ENCODE measurements at places on chromosomes 3 and 15. TPM values are rescaled to one million over a fixed set of nuclear protein-coding genes. Genes with fewer than 3 reads are reported as not detected.
A peak's percentile ranks its signal among the peaks of the same experiment; 100 is the strongest.

DNA sequence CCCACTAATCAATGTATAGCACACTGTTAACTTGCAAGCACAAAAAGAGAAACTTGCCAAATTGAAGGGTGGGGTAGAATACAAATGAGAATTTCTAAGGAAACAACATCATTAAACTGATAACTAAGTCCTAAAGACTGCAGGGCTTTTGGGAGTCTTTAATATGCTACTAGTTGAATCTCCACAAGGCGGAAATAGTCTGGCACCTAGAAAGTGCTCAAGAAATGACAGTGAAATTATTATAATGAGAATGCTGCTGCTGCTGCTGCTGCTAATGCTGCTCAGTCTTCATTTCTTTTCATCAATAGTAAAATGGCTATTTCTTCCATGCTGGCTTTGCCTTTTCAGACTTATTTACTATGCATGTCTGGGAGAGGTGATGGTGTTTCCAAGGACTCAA lies 91.8 kb downstream of the BTD start:
- no peak for DNase-seq

ZNF621 gene
- total RNA-seq, result 13.3 TPM

TICRR gene
- 5.2 TPM for total RNA-seq

DNA sequence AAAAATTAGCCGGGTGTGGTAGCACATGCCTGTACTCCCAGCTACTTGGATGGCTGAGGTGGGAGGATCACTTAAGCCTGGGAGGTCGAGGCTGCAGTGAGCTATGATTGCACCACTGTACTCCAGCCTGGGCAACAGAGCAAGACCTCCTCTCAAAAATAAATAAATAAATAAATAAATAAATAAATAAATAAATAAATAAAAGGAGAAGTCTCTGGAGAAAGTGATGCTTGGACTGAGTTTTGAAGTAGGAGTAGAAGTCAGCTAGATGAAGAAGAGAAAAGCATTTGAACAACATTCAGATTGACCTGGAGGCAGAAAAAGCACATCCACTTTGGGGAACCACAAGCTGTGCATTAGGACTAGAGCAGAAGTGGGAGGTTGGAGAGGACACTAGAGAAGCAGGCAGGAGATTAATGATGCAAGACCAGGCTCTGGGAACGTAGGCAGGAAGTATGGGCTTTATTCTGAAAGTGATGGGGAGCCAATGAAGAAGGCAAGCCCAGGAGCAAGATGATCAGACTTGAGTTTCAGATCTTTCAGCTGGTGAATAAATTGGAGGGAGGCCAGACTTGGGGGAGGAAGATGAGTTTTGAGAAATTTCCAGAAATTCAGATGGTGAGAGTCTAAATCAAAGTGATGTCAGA lies 48.7 kb downstream of the KLHL6 start:
- DNase-seq, result no peak

DNA sequence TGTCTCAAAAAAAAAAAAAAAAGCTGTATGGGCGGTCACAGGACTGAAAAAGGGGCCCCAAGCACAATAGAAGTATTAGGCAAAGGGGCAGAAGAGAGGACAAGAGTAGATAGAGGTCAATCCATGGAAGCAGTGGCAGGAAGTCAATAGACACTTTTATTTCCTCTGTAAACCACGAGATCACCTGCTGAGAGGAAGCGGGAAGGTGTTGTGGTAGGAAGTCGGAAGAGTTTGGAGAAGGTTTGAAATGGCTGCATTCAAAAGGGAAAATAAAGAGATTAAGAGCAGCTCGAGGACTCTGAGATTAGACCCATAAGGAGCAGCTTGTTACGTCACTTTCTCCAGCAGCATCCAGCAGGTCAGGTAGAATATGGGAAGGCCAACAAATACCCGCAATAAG lies 14.2 kb upstream of the ZNF148 start:
- no peak for DNase-seq

- DNase-seq, result no peak
Measured at GRCh38 chr15:54045397-54045796, 67.2 kb downstream of the UNC13C start.

- DNase-seq, result peak; percentile 96
Measured at GRCh38 chr15:65832549-65833364, 36.5 kb upstream of the RAB11A start.
